ENCODE measurements at places on chromosomes 4 and X. TPM values are rescaled to one million over a fixed set of nuclear protein-coding genes. Genes with fewer than 3 reads are reported as not detected.

- DNase-seq: peak; percentile 69
Measured at GRCh38 chr4:186685767-186686183, 37.9 kb downstream of the FAT1 start.

DNA sequence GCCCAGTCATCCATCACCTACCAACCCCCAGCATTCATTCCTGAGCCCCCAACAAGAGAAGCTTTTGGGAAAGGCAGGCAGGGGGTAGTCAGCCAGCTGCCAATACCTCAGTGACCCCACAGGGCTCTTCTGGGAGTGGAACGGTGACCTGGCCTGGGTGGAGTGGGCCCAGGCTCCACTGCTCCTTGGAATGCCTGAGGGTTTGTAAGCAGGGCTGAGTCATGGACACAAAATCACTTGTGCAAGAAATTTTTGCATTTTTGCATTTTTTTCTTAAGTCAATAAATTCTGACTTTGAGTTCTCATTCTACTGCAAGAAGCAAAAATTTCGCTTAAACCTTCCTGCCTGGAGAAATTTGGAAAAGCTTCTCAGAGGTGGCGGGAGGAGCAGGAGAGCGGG, 18.5 kb downstream of the SORCS2 start:
- peak; percentile 68 for DNase-seq

DNA sequence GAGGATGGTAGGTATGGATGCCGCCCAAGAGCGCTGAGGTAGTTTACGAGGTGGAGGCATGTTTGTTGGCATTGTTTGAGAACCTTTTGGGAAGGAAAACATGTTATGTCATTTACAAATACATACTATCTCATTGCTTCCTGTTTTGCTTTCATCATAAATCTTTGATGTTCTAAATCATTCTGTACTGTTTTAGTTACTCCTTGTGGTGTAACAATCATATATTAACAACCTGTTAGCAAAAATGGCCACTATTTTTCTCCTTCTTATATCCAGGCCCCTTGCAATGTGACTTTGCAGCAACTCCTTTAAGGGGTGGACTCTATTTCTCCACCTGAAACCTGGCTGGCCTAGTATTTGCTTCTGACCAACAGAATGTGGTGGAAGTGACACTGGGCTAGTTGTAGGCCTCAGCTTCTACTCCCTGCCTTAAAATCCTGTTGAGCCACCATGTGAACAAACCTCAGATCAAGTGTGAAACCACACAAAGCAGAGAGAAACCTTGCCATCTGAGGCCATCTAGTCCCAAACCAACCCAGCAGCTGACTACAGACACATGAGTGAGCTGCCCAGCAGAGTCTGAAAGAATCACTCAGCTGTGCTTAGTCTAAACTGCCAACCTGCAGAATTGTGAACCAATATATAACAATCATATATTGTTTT, 15.8 kb upstream of the CXorf38 start:
- DNase-seq: no peak

DNA sequence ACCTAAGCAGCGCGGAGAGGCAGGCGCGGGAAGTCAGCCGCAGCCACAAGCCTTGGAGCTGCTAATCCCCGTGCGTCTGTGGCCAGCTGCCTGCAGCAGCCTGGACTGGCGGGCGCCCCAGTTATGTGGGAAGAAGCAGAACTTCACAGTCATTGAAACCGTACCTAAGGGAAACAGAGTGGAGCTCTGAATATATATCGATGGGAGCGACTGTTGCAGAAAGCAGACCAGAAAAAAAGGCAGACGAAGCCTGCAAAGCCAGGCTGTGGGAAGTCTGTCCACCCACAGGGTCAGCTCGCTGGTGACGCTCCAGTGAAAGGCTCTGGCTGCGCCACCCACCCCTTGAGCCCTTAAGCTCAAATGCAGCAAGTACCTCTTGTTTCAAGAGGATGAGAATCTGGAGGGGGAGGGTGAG, 24.7 kb downstream of the KCNE5 start:
- no peak for DNase-seq

- no peak for DNase-seq
Measured at GRCh38 chr4:125791896-125792295, 477.1 kb downstream of the FAT4 start.

GRCh38 chrX:10851809-10852208, 231.4 kb upstream of the MID1 start:
- DNase-seq: no peak

DNA sequence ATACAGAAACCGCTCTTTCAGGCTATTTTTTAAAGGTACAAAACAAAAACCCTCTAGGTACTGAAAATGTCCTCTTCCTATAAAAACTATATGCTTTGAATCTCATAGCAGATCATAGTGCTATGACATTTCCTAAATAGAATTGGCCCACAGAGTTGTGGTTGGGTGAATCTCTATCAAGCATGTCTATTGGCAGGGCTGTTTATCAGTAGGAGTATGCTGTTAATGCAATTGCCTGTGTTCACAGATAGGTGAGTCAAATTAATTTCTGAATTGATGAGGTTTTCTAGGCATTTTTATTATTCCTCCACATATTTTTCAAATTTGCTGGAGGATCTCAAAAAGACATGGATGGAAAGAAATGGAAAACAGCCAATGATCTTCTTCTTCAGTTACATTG, 73.9 kb downstream of the QRFPR start:
- DNase-seq: no peak

- DNase-seq: peak; percentile 69
Measured at GRCh38 chrX:155027509-155028066, 944 bp downstream of the FUNDC2 start.

- no peak for DNase-seq
Measured at GRCh38 chr4:168129046-168129772, 36.9 kb downstream of the ANXA10 start.

TAF7L gene
- total RNA-seq: not detected

DNA sequence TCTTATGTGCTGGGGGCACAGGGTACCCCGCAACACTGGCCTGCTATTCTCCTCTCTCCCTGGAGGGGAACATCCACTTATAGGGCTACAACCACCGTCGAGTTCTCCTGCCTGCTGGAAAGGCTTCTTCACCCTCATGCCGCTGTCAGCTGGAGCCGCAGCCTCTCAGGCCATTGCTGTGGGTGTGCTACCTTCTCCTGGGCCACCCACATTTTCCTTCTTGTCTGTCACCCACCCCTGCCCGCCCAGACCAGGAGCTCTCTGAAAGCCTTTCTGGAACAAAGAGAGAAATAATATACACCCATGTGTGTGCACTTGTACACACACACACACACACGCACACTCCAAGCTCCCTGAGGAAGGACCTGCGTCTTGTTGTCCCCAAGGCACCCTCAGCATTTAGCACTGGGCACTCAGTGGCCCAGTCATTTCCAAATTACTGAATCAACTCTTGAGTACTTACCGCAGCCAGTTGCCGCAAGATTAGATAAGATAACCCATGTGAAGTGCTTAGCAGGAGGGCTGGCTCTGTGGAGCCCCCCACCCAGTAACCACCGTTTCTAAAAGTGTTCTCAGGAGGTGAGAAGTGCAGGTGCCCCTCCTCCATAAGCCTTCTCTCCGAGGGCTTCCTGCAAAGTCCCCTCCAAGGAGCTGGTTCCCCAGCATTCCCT, 50.2 kb downstream of the CPZ start:
- DNase-seq: no peak

- DNase-seq: peak; percentile 68
Measured at GRCh38 chr4:176789955-176790354, 2.8 kb downstream of the VEGFC start.

DNA sequence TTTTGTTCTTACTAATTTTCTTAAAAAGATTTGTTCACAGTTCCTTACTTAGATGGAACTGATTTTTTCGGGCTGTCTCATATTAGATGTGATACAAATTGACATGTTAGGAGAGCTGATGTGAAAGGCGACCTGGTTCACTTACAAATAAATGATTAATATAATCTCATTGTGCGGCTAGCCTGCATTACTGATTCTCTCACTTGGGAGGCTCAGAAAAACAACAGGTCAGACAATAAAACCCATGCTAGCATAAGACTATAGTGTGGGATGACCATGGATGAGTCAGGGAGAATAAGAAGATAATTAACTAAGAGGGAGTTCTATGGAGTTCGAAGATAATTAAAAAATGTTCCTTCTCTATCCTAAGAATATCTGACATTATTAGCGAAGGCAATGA, 40.8 kb downstream of the RTL9 start:
- no peak for DNase-seq

DNA sequence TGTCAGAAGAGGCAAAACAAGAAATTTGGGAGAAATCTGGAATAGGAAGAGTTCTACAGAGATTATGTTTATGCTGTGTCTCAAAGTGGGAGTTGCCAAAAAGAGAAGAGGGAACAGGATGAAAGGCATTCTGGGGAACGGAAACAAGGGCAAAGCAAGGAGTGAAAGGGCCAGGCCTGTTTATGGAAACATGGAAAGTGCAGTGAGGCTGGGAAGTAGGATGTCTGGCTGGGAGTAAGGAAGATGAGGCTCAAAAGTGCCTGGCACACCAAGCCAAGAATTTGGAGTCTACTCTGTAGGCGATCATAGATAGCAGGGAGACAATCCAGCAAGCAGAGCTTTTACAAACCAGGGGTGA, 1.8 kb upstream of the CUL4B start:
- DNase-seq: no peak

MGARP gene
- total RNA-seq: not detected

All from MCF 10A (cell line).